ENCODE measurements at places on chromosomes 2 and 18.

DNA sequence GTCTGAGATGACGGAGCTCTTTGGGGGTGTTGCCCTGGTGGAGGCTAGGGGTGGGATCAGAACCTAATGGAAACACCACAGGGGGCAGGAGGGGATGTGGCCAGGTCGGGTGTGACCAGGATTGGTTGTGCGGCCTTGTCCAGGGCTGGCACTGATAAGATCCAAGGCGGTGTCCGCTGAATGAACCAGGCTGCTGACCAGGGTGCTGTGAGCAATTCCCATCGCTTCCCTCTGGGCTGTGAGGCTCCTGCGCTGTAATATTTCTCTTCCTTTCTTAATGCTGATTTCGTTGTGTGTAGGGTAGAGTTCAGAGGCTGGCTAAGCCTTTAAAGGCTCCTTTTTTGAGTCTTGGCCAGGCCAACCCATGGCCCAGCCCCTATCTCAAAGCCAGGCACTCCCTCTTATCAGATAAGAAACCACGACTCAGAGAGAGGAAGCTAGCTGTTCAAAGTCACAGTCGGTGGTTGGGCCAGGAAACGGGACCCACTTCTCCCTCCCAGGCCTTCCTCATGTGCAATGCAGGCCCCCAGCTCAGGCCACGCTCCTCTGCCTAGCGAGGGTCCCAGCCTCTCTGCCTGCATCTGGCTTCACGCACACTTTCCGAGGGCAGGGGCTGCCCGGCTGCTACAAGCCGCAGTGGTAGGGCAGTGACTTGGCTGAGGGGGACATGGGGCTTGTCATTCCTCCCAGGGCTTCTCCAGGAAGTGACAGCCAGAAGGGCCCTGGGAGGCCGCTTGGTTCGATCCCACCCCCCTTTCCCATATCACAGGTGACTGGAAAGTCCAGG lies 26.0 kb upstream of the FOSL2 start:
- DNase-seq: peak; percentile 16

GRCh38 chr18:9774150-9774549 lies 66.0 kb downstream of the RAB31 start:
- no peak for DNase-seq

GRCh38 chr2:46446871-46447568 lies 32.3 kb upstream of the TMEM247 start:
- no peak for DNase-seq

GRCh38 chr18:70354080-70354479 lies 65.2 kb downstream of the SOCS6 start:
- no peak for DNase-seq

DNA sequence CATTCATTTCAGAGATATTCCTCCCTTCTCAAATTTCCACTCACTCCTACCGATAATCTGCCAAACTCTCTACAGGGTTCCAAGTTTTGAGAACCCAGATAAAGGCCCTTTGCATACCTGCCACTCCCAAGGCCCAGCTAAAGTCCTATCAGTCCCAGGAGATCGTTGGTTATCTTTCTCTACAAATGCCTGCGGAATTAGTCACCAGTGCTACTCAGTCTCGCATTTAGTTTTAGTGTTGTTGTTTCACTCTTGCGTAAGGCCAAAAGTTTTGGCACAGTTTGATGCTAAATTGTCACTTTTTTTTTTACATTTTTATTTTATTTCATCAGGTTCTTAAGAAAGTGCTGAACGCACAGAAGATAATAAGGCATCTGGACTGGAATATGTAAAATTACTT lies 29.2 kb upstream of the SETBP1 start:
- DNase-seq: peak; percentile 64

GRCh38 chr2:95031726-95032116 lies 6.2 kb downstream of the MAL start:
- DNase-seq: no peak

GRCh38 chr2:36589230-36589630 lies 8.7 kb downstream of the FEZ2 start:
- DNase-seq: no peak

DNA sequence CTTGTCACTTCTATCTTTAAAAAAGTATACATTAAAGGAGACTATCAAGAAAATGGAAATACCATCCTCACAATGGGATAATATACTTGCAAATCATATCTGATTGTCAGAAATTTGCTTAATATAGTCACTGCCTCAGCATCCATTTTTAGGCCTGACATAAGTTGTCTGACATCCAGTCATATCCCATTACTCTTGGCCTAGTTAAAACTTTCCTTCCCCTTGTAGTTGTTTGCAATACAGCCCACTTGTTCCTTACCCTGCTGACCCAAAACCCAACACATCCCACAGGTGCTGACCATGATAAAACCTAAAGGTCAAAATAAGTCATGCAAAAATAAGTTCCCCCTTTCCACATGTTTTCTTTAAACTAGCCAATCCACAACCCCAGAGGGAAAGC lies 3.6 kb upstream of the ARHGEF33 start:
- DNase-seq: no peak

- no peak for DNase-seq
Measured at GRCh38 chr2:48574353-48575287, 43.0 kb upstream of the GTF2A1L start.

DNA sequence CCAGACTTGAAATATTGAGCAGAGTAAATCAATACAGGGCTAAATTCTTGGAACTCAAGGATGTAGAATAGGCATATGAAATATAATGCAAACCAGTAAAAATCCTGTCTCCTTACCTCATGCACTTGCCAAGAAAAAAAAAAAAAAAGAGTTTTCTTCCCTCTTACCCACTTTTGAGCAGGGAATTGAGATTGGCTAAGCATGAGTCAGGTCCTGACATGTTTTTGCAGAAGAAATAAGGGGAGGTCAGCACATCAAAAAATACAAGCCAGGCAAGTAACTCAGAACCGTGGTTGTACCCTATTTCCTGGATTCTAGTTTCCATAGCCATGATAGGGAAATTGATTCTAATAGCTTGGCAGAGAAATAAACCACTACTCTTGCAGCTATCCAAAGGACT lies 1526.7 kb downstream of the LRP1B start:
- DNase-seq: no peak

DNA sequence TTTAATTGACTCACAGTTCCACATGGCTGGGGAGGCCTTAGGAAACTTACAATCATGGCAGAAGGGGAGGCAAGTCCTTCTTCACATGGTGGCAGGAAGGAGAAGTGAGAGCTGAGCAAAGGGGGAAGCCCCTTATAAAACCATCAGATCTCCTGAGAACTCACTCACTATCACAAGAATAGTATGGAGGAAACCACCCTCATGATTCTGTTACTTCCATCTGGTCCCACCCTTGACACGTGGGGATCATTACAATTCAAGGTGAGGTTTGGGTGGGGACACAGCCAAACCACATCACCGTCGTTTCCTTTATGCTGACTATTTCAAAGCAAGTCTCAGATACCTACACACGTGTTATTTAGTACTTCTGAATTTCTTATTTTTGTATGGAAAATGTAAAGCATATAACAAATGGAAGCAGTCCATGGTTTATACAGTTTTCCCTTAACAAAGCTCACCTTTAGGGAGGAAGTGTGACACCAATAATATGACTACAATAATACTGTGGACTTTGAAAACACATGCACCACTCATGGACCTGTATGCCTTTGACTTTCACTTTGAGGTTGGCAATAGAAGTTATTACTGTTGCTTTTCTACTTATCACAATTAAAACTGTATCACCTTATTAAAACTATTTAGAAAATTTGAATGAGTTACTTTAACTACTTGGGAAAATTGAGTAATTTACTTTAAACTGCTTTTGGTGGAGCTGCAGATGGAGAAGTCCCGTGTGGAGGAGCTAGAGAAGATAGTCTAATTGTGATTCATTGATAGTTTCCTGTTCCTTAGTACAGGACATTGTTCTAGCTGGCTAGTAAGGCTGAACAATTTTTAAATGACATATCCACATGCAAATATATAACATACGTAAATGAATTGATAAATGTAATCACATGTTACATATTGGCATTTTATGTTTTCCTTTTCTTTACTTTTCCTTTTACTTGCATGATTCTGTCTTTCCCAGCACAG lies 37.3 kb downstream of the MTCL1 start:
- no peak for DNase-seq

DNA sequence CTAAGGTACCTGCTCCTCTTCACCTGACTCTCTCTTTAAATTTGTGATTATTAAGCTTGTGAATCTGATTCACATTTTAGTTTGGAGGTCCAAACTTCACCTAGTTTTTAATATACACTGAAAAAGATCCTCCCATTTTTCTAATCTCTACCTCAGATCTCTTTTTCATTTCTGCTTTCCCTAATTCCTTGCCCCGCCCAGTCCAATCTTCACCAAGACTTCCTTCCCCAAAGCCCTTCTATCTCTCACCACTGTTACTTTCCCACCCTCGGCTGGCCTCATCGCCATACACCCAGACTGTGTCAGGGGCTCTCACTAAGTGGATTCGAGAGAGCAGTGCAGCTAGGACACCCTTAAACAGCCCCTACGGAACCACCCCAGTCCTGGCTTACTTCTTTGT lies 40.0 kb downstream of the LBH start:
- DNase-seq: no peak

GRCh38 chr2:194264586-194264985 lies 1392.4 kb upstream of the SLC39A10 start:
- DNase-seq: no peak

DNA sequence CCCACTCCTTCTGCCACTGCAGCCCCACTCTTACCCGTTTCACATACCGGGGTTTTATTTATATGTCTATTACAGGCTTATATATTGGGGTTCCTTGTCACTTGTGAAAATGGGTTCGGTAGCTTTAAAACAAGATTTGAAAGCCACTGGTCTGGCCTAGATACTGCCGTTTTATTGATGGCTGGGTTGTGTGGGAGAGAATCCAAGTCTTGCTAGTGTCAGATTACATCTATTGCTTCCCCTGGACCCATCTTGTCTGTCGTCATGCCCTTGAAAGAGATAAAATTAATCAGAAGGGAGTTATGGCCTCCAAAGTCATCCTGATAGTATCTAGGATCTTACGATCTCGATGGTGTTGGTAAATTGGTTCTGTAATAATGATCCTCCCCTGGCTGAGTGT lies 79.4 kb downstream of the EIPR1 start:
- DNase-seq: no peak

- DNase-seq: no peak
Measured at GRCh38 chr2:156585457-156585856, 149.3 kb downstream of the GPD2 start.

DNA sequence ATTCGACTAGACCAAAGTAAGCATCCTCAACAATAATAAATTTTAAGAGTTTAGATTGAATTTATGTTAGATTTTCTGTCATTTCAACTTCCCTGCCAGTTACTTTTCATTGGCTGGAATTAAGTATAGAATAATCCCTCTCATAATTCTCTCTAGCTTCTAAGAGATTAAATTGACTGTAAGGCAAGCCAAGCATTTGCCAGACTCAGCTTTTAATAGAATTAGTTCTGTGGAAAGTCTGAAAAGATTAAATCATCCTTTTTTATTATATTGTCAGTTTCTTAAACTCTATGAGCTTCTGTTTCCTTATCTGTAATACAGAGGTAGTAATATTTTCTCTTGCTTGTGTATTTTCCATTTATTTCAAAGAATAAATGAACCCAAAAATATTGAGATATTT lies 77.9 kb upstream of the ZNF804A start:
- no peak for DNase-seq

DNA sequence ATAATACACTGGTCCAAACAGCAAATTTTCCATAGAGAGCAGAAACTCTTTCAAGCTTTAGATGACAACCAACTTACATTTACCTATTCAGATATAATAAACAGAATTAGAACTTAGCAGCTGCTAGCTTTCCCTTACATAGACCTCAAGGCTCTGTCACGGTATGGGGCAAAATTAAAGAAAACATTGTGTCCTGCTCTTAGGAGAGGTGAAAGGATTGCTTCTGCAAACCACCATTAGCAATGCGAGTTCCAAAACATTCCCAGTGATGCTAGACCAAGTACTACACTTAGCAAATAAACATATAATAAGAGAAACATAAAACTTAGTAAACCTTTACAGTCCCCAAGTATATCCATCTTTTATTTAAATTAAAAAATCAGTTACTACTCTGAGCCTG lies 183.3 kb downstream of the CAMKMT start:
- DNase-seq: no peak

DNA sequence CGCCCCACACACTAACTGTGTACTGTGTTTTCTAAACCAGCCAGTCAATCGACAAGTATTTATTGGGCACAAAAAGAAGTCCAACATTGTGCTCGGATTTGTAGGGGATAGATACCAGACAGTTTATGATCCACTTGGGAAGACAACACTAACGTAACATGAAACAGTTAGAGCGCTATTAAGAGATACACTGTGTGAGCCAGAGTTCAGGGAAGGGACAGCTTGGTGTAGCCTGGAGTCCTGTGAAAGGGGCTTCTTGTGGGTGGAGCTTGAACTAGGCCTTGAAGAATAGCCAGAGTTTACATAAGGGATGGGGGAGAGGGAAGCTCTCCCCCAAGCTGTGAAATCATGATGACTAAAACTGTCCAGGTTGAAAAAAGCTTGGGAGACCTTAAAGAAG lies 176.4 kb upstream of the TCF4 start:
- no peak for DNase-seq

All from ACHN (cell line).